Epithelial cell of proximal tubule (primary cell): ENCODE measurements at places on chromosomes 4 and X. TPM values are rescaled to one million over a fixed set of nuclear protein-coding genes. Genes with fewer than 3 reads are reported as not detected.

DNA sequence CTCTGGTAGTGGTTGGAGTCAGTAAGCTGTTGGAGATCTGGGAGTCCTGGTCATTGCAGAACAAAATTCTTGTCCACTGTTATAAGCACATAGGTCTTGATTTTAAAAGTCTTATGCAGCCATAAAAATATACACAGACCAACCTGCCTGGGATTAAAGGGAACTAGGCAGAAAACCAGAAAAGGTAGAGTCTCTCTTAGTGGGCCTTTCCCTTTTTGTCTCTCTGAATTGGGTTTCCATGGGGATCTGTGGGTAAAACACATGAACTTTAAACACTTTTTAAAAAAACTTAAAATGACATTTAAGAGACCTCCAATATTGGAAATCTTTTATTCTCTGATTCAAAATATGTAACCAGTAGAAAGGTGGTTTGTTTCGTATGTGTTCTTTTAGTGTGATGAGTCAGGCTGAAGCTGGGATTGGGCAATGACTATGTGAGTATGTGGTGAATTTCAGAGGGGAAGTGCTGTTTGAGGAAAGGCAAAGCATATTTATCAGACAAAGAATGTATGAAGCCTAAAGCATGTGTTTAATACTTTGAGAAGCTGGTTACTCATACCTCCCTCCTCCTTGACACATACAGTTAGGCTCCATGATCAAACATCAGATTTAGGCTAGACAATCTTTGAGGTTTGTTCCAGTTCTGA lies 29.6 kb downstream of the SLC16A2 start:
- DNase-seq, result peak; percentile 52

DNA sequence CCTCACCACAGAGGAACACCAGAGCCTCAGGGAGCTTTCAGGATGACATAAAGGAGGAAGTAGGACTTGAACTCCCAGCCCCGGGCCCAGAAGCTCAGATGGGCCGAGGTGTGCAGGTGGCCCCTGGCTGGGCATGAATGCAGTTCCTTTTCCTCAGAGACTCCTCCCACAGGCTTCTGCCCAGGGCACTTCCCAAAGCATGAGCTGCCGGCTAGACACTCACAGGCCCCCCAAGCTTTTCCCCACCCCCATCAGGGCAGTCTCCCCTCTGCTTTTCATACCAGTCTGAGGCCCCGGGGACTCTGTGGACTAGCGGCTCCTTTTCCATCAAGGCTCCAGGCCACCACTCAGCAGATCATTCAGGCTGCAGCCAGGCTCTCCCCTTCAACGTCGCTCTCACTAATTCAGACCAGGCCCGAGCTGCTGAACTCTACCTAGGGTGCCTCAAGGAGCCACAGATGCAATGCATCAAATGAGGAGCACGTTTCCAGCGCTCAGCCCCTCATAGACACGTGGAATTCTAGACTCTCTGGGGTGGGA lies 36.9 kb downstream of the HMX1 start:
- DNase-seq, result no peak

GRCh38 chr4:136495076-136495475 lies 1037.2 kb downstream of the PCDH18 start:
- no peak for DNase-seq

DNA sequence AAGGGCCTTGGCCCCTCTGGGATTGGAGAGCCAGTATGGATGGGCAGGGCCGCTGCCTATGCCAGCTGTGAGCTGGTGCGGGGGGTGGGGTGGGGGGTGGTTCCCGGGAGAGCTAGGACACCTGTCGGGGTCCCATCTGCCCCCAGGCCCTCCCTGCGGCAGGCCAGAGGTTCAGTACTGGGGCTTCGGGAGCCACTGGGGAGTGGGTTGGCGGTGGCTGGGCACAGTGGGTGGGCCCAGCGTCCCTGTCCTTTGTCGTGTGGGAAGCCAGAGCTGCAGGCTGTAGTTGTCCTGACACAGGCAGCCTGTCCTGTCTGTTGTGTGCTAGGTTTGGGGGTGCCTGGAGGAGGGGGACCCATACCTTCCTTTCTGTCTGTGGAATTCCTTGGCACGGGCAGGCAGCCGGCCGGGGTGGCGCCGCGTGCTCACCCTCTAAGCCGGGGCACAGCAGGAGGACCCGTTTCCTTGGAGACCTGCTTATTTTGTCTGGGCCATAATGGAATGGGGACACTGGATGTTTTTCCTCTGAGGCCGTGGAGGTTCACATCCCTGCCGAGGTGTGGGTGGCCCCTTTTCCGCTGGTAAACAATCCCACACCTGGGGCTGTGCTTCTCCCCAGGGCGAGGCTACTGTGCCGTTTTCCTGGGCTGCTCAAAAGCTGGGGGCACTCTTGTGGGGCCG lies 14.8 kb downstream of the DOK7 start:
- no peak for DNase-seq

- no peak for DNase-seq
Measured at GRCh38 chrX:53383376-53384076, 38.9 kb downstream of the SMC1A start.

DNA sequence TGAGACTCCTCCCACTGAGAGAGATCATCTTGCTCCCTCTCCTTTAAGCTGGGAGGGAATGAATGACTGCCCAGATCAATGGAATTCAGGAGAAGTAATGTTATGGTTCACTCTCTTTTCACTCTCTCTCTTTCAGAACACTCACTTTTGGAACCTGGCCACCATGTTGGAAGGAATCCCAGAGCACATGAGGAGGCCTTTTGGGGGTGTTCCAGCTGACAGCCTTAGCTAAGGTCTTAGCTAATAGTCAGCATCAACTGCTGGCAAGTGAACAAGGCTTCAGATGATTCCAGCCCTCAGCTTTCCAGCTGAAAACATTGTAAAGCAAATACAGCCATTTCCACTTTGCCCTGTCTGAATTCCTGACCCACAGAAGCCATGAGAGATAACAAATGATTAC lies 124.0 kb upstream of the CLNK start:
- no peak for DNase-seq

DNA sequence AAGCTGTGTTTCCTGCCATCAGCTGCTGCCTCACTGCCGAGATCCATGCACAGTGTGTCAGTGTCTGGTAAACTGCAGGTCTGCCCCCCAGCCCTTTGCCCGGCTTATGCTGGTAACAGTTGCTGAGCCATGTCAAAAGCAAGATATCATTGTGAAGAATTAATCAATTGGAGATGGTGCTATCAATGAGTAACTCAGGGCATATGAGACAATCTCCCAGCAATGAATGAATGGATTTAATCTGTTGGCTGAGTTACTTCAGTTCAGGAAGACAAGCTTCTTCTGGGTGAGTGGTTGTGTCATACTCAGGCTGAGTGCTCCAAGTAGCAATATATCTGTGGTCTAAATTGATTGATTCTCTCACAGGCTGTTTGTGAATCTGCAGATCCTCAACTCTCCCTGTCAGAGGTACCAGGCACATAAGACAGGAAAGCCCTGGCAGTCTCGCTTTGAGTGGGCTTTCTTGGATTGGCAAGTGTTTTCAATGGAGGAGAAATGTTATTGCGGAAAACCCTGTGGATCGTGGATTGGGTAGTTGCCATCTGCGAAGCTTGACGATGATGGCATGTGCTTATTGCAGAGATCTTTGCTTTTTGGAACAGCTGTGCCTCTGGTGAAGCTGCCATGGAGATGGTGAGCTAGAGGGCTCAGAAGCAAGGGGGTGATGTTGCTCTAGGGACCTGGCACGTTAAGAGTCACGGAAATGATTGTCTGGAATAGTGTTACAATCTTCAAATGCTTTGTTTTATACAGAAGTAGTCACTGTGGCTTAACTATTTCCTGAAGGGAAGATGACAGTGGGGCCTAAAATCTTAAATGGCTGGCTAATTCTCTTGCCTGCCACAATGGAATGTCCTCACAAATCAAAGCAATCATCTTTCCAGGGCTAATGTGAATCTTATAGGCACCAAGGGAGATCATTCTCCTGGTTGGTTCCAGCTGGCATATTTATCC lies 147.6 kb upstream of the TBC1D9 start:
- DNase-seq, result peak; percentile 35

DNA sequence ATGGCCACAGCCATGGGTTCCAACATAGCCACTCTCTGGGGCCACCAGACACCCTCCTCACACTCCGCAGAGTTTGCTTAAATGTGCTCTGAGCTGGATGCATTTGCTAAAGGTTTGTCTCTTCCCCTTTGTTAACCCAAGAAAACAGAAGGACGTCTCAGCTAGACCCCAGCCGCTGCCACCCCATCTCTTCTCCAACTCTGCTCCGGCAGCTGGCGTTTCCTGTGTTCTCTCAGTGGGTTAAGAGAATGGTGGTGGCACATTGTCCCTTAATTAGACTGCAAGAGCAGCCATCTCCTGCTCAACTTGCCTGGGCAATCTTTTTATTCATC lies 43.7 kb upstream of the FAM9C start:
- DNase-seq, result no peak

DNA sequence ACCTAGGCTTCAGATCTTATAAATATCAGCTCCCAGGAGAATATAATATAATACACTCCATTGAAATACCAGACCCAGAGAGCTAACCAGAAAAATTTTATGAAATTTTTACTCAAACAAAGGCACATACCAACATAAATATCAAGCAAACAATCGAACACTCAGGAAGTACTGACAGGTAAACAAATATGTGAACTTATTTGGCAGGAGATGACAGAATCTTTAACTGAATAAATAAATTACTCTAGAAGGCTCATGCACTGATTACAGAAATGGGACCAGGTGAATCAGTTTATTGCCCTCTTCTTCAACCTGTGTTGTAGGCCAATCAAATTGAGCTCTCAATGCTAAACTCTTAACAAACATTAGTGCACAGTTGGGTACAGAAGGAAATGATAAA lies 225.2 kb upstream of the PABPC4L start:
- DNase-seq, result no peak

DNA sequence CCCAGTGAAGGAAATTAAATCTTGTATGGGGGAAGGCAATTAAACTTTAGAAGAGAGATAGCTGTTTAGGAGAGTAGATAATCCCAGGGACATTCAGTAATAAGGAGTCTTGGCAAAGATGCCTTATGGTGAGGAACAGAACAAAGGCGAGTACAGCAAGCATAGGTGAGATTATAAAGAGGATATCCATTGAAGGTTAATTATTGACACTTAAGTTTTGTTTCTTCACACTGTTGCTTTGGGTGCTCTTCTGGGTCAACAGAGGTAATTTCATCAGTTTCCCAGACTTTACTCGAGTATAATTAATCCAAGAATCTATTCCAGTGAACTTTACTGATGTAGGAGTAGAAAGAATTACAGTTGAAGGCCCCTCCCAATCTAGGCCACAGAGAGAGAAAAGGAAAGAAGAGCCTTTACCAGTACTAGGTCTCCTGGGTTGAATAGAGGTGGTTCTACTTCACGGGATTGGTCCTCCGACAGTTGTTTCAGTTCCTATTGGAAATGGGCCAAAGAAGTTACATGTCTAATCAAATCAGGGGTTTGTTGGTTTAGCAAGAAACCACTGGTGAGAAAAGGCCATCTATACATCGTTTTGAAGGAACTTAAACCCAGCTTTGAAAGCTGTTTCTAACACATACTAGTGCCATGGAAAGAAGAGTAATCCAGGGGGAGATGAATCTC lies 27.2 kb downstream of the EPGN start:
- DNase-seq, result no peak

- no peak for DNase-seq
Measured at GRCh38 chr4:53101191-53101581, 239.1 kb downstream of the RASL11B start.

DNA sequence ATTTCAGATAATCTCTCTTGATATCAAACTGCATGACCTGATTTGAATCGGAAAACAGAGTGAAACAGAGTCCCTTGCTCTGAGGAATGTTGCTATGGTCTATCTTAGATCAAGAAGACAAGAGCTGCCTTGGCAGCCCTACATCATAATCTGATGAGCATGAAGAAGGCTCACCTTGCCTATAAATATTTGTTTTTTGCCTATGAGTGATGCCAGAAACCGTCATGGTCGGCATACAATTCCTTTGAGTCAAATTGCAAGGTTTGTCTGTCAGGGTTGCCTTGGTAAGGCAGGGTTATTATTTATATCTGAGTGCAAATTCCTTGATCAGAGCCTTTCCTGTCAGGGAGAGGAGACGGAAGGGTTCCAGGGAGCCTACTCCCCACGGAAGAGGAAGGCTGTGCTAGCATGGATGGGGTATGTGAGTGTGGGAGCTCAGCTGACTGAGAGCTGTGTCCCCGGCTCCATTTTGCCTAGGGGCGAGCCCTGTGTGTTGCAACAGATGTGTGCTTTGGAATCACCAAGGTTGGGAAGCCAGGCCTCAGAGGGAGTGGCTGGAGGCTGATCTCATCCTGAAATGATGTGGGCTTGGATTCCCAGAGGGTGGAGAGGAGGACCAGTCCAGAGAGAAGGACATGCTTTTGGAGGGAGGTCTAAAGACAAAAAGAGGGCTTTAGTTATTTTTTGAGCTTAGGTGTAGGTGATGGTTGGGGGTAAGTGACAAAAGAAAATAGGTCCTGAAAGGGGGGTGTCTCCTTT lies 43.6 kb downstream of the RTL9 start:
- no peak for DNase-seq

GRCh38 chr4:7906171-7906701 lies 33.4 kb downstream of the AFAP1 start:
- no peak for DNase-seq

- DNase-seq, result no peak
Measured at GRCh38 chr4:880684-881405, 51.3 kb downstream of the GAK start.

DNA sequence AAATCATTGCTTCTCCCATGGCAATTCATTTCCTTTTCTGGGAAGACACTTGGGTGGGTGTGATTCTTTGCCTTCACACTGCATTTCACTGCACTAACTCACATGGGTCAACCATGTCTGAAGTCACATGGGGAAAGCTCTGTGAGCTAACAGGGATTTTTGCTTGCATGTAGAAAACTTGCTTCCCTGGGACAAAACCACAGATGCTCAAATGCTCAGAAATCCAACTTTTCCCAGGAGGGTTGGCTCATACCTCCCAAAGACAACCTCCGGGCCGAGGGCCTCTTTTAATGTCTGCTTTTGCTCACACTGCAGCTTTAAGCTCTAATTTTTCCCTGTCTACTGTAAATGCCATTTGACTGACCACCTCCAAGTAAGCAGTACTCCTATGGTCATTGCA lies 1695.2 kb downstream of the STIM2 start:
- DNase-seq, result no peak

Gene BEX5
- 1.0 and 14.0 TPM in 2 replicates for total RNA-seq

Gene SMARCA1
- total RNA-seq, result 20.1 and 38.9 TPM in 2 replicates

Gene ADAM29
- not detected in 2 replicates for total RNA-seq

Gene SPOCK3
- total RNA-seq, result 0.06 and 0.22 TPM in 2 replicates

Gene RHOXF2B
- total RNA-seq, result not detected in 2 replicates

Gene BMPR1B
- 2.0 TPM in 2 replicates for total RNA-seq

Gene MAGEB17
- total RNA-seq, result 0.14 TPM in 1 of 2 replicates, not detected in the other

Gene BTK
- 0.14 TPM in 1 of 2 replicates, not detected in the other for total RNA-seq

Gene CPEB2
- 3.5 and 7.7 TPM in 2 replicates for total RNA-seq

Gene AWAT2
- not detected in 2 replicates for total RNA-seq

Gene DNAAF6
- total RNA-seq, result not detected in 2 replicates

Gene ATP2B3
- not detected in 2 replicates for total RNA-seq

Gene FBXW7
- 8.8 and 32.9 TPM in 2 replicates for total RNA-seq

Gene VCX3B
- not detected in 2 replicates for total RNA-seq

Gene CHIC2
- total RNA-seq, result 19.2 and 23.5 TPM in 2 replicates

Gene SYAP1
- 24.0 and 25.5 TPM in 2 replicates for total RNA-seq
